ENCODE measurements at places on chromosomes 4 and X. TPM values are rescaled to one million over a fixed set of nuclear protein-coding genes. Genes with fewer than 3 reads are reported as not detected.

The PCDH19 gene
- under 0.01 TPM for total RNA-seq

The EVC2 gene
- total RNA-seq, result 11.7 TPM

The PDGFC gene
- 22.8 TPM for total RNA-seq

The PGRMC1 gene
- 97.6 TPM for total RNA-seq

The SATL1 gene
- total RNA-seq, result not detected

The RADX gene
- total RNA-seq, result 2.7 TPM
